Smooth muscle cell of the brain vasculature (primary cell): ENCODE measurements at places on chromosomes 3 and 15.

DNA sequence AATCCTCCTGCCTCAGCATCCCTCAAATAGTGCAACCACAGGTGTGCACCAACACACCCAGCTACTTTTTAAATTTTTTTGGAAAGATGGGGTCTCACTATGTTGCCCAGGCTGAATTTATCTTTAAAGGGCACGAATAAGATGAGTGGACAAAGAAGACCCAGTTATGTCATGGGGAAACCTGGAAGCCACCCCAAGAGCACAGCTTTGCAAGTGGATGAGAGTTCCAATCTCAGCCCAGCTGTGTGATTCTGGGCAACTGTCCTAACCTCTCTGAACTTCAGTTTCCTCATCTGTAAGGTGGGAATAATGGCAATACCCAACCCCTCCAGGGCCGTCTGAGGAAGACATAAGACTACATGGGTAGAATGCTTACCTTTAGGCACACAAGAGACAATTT, 32.2 kb downstream of the DNAJB8 start:
- DNase-seq, result no peak

- DNase-seq, result no peak
These were observed 48.7 kb downstream of the NBEAL2 start for GRCh38 chr3:47028146-47028545.

DNA sequence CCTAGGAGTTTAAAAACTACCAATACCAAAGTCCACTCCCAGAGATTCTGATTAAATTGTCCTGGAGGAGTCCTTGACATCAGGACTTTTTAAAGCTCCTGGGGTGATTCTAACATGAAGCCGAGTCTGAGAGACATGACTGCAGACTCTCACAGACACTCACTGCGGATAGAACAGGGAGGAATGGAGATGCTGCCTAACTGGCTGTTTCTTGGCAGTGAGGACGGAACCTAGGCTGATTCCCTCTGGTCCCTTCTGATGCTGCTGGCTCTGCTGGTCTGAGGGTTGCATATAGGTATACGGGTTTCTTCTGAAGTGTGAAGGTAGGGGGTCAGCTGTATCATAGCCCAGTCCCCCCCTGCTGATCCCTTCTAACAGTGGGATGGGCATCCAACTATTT, 1.3 kb upstream of the HRG start:
- no peak for DNase-seq

- DNase-seq, result no peak
These were observed 873 bp downstream of the CAPN7 start for GRCh38 chr3:15206662-15207576.

- no peak for DNase-seq
These were observed 326.5 kb downstream of the CGGBP1 start for GRCh38 chr3:87732294-87732693.

- no peak for DNase-seq
These were observed 12.6 kb downstream of the HAPLN3 start for GRCh38 chr15:88882785-88883184.

GRCh38 chr15:23594252-23594770, 28.8 kb downstream of the MKRN3 start:
- DNase-seq, result no peak

GRCh38 chr15:62534996-62535395, 369.9 kb upstream of the C2CD4B start:
- no peak for DNase-seq

DNA sequence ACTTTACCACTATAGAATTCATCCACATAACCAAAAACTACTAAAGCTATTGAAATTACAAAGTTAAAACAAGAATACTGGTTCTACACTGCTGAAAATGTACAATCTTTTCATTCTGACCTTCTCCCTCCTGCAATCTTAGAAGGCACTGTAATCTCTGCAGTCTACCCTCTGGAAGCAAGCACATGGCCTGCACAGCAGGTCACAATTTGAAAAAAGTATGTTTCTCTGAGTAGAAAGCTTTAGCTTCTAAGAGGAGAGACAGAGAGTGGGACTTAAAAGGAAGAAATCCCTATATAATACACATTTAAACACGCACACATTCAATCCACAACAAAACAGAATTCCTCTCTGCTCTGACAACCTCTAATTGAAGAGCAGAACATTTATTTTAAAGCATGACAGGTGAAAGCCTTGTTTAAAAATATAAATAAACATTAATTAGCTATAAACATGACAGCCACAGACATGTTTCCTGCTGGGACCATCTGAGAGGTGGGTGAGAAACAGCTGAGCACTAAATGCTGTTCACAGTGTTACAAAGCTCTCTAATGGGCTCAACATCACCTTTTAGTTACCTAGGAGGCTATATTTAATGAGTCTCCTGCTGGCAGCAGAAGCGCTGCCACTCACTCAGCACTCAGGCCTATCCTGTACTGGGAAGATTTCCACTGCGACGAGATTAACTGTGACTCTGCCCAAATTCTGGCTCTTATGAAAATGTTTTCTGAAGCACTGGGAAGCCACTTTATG, 447.4 kb downstream of the AGBL1 start:
- DNase-seq, result no peak

- DNase-seq, result no peak
These were observed 74.0 kb downstream of the TFRC start for GRCh38 chr3:196007744-196008335.

GRCh38 chr3:183484431-183485075, 56.1 kb upstream of the MCF2L2 start:
- no peak for DNase-seq

- DNase-seq, result no peak
These were observed 38.1 kb upstream of the PTX3 start for GRCh38 chr3:157398598-157398997.

DNA sequence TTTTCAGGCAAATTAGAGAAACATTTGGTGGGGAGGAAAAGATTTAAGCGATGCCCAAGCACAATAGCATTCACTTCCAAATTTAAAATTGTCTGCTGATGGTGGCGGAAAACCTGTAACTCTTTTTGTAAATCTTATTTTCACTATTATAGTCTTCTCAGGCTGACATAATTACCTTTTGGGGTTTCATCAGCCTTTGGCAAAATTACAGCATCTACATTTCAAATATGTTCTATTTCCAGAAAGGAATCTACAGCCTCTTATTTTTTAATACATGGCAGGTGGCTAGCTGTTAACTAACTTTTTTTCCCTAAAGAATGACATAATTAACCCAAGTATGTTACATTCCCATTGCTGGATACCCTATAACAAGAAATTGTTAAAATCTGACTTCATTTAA, 391.5 kb upstream of the CCDC54 start:
- no peak for DNase-seq

DNA sequence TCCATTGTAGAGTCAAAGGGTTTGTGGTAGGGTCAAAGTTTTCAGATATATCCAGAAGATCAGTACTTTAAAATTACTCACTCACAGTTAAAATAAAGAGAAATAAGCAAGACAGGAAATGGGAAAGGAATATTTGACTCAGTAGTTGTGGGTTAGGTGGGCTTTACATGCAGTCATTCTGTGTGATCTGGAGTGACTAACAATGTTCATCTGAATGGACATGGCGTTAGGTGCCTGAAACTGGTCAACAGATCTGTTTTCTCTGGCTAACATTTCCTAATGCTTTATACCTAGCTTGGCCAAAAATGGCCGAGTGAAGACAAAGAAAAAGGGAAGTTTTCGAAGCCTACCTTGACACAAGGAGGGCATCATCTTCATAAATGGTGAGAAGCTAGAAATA, 133.4 kb upstream of the SATB1 start:
- no peak for DNase-seq

DNA sequence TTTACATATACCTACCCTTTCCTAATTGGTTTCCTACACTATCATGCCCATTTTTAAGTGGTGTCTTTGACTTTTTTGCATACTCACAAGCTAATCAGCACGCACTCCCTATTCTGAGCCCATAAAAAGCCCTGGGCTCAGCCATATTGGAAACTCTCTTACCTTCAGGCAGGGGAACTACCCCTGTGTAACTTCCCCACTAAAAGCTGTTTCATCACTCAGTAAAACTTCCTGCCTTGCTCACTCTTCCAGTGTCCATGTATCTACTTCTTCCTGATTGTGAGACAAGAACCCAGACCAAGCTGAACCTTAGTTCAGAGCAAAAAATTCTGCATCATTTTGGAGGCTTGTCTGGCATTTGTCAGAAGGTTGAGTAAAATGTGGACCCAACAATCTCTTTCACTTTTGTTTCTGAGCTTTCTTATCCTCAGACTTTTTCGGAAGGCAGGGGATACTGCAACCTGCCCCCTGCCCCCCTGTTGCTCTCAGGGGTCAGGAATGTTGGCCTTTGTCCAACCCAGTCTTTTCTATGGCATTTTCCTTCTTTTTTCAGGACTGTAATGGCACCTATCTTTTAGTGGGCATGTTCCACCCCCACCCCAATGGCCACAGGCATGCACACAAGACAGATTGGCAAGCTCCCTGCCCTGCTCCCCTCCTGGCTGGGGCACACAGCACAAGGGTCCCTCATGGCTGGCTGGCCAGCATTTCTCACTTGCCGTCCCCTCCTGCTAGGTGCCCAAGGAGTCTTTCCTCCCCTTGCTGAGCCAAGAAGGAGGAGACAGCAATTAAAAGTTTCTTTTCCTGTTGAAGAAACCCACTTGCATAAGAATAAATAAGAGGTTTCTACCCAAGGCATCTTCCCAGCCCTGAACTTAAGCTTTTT, 26.3 kb upstream of the TMEM45A start:
- DNase-seq, result no peak

DNA sequence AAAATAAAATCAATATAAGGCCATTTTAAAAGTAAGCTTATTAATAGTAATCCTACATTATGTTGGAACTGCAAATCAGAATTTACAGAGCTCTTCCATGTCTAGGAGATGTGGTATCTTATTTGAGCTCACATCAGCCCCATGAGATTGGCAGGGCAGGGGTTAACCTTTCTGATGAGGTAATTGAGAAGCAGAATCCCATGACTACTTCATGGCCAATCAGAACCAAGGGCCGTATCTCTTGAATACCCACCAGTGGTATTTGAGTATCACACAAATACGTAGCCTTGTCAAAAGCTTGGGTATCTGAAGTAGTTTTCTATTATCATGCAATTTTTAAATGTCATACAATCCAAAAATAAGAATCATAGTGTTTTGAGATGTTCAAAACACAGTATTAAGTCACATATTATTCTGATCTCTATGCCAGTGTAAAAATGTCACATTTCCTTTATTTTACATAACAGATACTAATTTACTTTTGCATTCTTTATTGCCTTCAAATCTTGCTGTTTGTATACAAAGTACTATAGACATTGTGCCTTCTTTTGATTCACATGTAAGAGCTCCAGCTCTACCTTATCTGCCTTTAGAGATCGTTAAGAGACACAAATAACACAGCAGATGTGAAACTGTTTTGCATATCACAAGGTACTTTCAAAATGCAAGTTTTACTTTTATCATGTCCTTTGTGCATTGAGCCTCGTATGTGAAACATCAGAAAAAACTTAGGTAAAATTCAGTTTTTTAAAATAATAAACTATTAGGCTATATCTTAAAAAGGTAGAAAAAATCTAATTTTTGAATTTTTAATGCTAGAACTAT, 251.7 kb upstream of the GOLGA6L4 start:
- no peak for DNase-seq

- no peak for DNase-seq
These were observed 5.1 kb downstream of the PLSCR1 start for GRCh38 chr3:146539315-146539714.

- no peak for DNase-seq
These were observed 18.1 kb downstream of the ARRDC4 start for GRCh38 chr15:97978401-97979139.

- DNase-seq, result no peak
These were observed 10.6 kb downstream of the TTC21A start for GRCh38 chr3:39118079-39118478.

GRCh38 chr3:134752761-134753461, 42.1 kb upstream of the EPHB1 start:
- no peak for DNase-seq

GRCh38 chr3:192887701-192888100, 30.0 kb downstream of the MB21D2 start:
- no peak for DNase-seq

- DNase-seq, result no peak
These were observed 14.0 kb downstream of the VGLL4 start for GRCh38 chr3:11629716-11630115.

DNA sequence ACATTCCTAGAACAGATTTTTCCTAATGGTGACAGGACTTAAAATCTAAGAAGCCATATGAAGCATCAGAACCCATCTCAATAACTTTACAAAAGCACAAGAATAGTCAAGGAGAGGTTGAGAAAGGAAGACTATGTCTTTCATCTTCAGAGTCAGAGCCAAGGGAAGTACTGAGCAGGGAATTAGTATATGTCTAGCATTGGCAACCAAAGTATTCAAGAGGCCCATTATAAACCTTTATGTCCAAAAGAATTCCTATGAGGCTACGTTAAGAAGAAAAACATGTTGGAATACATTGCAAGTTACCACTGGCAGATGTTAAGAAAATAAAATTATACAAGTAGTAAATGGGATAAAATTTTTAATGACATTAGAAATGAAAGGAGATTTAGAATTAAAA, 150.5 kb downstream of the MAGI1 start:
- DNase-seq, result no peak

DNA sequence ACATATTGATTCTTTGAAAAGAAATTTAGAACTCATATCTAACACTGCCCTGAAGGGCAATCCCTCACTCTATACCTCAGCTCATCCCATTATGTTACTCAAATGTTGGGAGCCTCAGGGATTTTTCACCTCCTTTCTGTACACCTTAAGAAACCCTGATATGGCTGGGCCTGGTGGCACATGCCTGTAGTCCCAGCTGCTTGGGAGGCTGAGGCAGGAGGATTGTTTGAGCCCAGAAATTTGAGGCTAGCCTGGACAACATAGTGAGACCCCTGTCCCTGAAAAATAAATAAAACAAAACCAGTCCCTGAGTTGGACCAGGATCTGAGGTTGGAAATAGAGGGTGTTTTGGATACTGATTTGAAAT, 27.6 kb downstream of the NDUFB4 start:
- DNase-seq, result no peak

DNA sequence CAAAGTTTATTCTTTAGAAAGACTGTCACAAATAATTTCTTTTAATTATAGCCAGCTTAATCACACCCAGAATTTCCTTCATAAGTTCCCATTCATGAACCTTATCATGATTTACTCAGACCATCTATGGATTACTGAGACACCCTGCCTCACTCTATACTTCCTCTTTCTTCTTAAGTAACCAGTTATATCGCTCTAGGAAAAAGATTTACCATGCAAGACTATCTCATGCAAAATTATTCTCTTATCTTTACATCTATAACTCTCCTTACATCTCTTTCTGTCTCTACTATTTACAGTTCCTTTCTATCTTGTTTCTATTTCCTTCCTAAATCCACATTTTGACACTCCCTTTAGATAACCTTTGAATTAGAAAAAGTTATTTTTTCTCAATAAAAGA, 316.8 kb downstream of the POLQ start:
- DNase-seq, result no peak
